ENCODE measurements at places on chromosomes 12 and 14.

DNA sequence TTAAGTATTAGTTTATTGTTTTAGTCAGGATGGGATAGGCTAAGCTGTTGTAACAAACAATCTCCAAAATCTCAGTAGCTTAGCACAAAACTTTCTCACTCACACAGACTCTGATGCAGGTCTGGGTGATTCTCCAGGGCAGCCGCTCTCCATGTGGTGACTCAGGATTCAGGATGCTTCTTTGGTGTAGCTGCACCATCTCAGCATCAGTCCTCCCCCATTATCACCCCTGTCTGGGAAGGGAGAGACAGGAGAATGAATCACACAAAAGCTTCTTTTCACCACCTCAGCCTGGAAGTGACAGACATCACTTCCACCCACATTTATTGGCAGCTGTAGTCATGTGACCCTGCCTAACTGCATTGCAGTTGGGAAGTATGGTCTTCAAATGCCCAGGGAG lies 142.3 kb downstream of the DICER1 start:
- no peak for DNase-seq

DNA sequence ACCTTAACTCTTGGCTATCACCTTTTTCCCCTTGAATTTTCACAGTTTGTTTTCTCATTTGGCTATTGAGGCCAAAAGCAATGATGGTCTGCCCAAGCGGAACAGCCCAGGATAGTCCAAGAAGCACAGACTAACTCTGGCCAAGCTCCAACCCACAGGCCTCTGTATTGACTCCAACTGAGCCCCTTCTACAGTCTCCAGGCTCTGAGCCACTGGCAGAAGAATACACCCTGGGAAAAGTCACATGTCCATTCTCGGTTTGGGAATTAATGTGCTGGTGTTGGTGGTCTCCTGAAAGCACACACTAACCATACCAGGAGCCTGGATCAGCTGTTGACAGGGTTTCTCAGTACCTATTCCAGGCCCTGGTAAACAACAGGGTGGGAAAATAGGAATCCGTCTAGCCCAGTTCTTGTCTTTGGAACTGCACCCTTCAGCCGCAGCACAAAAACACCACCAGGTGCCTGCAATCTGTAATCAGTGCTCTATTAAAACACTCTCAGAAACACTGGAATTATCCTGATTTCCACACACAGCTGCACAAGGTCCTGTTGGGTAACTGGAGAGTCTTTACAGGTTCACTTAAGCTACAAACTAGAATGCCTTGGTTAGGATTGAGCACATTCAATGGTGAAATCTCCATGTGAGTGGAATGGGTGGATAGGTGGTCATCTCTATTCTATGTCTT lies 63.6 kb downstream of the STXBP6 start:
- DNase-seq, result no peak

GRCh38 chr12:68043435-68043834 lies 54.2 kb downstream of the IFNG-AS1 start:
- no peak for DNase-seq

- DNase-seq, result no peak
Observed at GRCh38 chr14:80977221-80977620, 21.8 kb downstream of the TSHR start.

DNA sequence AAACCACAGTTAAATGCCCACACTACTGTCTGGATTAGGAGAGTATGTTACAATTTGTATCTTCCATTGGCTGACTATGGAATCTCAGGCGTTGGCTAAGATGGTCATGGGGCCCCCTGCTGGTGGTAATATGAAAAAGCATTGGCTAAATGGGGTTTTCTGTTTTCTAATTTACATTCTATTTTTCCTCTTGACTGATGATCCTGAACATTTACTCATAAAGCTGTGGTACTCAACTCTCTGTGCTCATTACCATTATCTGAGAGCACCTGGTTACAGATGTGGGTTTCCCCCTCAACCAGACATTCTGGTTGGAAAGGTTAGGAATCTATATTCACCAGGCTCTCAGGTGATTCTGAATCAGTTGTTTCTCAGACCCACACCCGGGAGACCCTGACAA lies 64.8 kb downstream of the WSCD2 start:
- DNase-seq, result no peak

- DNase-seq, result no peak
Observed at GRCh38 chr14:99603471-99604277, at the start of gene CCDC85C. Gene CCDC85C (minus strand): TSS chr14:99604207. CDS start chr14:99603959, 248 bp downstream.

DNA sequence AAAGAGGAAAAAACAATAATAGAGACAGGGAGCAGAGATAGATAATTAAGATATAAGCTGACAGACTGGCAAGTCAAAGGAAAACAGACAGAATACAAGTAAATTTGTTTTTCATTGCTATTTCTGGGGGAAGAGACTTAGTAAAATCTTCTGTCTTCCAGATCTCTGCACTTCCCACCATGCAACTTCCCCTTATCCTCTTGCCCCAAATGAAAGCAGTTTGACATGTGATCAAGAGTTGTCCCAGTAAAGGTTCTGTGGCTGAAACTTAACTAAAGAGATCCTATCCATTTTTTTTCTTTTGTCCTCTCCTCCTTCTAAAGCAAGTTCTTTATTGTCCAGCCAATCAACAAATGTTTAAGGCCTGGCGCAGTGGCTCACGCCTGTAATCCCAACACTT lies 1.5 kb upstream of the MLF2 start:
- no peak for DNase-seq

DNA sequence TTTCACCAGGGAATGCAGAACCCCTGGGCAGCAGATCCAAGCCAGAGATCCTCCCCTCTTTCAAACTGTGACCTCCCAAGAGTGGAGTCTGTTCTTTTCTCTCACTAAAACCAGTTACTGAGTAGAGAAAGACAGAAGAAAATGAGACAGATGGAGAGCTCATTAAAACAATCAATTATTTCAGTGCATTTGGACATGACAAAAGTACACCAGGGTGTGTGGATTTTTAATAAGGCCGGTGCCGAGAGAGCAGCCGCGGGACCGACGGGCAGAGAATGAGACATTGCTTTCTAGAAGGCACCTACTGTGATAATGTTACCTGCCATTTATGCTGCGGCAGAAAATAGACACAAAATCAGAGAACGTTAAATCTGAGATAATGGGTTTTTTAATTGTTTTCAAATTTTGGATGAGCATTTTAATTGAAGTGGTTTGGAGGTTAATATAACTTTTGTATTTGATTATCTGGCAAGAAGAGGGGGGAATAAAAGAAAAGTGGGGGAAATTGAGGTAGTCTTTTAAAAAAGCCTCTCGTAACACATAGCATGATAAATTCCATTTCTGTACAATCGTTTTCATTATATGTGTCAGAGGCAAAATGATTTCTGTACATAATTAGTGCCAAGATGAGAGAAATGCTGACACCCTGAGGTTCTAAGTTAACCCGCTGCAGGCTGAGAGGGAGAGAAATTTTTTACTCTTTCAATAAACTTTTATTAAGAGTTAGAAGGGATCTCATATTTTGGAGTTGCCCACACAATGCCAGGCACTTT lies 70.8 kb downstream of the HSPB8 start:
- DNase-seq, result no peak

DNA sequence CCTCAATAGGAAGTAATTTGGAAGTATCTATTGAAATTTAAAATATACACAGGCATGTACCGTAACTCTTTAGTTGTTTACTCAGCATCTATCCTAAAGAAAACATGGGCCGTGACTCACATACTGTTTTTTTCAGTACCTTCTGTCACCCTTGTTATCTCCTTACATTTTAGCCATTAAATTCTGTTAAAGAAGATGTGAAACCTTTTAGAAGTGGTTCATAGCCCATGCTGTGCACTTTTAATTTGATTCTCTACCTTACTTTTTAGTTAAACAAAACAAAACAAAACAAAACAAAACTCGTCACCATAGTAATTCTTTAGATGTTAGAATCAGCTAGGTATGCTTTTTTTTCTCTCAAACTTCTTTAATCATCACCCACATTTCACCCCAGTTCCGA lies 494.4 kb upstream of the RGS6 start:
- no peak for DNase-seq

GRCh38 chr14:61326146-61326545 lies 4.8 kb downstream of the PRKCH start:
- DNase-seq, result no peak

DNA sequence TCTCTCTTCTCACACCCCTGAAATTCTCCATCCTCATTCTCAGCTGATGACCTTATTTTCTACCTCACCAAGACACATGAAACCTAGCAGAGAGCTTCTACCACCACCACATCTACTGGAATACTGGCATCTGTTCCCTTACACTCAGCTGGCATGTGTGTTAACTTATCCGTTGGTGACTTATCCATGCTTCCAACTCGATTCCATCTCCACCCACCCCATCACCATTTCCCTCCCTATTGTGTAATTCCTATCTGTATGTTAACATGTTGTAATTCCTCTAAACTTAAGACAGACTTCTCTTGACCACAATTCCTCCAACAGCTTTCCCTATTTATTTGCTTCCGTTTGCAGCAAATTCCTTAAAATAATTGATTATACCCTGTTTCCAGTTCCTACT lies 15.4 kb downstream of the C1S start:
- no peak for DNase-seq

GRCh38 chr12:55874443-55874842 lies 31.7 kb upstream of the MMP19 start:
- DNase-seq, result no peak

- no peak for DNase-seq
Observed at GRCh38 chr14:105334383-105335230, 20.1 kb downstream of the PACS2 start.

DNA sequence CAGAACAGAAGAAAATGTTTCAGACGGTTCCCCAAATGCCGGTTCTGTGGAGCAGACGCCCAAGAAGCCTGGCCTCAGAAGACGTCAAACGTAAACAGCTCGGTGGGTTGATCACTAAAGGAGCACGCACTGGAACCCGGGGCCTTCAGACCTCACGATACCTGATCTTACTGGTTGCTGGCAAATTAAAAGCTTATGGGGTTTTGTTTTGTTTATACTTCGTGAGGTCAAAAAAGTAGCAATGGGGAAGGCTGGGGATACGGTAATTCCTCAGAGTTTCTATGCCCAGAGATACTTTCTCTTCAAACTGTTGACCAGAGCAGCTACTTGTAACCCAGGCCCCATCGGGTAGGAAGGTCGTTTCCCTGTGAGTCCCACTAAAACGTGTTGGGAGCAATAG lies 1.7 kb downstream of the CDKN1B start:
- no peak for DNase-seq

DNA sequence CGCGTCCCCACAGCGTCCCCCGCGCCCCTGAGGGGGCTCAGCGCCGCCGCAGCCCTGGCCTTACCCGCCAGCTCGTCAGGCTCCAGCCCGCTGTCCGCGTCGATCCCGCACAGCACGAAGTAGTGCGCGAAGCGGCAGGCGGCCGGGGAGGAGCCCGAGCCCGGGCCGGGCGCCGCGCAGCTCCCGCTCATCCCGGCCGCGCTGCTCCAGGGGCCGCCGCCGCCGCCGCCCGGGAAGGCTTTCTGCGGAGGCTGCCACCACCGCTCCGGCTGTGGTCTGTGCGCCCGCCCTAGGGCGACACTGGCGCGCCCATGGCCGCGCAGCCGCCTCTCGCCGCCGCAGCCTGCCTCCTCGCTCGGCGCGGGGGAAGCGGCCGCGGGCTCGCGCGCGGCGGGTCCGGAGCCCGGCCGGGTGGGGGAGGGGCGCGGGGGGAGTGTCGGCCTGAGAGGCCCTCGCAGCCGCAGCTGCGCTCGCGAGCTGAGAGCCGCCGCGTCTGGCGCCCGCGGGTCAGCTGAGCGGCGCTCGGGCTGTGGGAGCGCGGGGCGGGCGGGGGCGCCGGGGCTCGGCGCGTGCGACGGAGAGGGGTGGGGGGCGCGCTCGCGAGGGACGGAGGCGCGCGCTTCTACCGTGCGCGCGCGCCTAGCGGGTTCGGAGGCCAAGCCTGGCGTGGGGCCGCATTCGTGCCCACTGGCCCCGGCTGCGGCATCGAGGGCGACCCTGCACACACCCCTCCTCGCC lies at the start of gene DENND5B:
Gene DENND5B (minus strand): TSS at position 495 of the 738 bp plus-strand sequence. CDS start 304 bp downstream, at position 191.
- DNase-seq, result peak; percentile 73

- peak; percentile 74 for DNase-seq
Observed at GRCh38 chr12:55742719-55743405, at the start of gene GDF11. Gene GDF11 (plus strand): TSS chr12:55743122. CDS start chr12:55743317, 195 bp downstream.

DNA sequence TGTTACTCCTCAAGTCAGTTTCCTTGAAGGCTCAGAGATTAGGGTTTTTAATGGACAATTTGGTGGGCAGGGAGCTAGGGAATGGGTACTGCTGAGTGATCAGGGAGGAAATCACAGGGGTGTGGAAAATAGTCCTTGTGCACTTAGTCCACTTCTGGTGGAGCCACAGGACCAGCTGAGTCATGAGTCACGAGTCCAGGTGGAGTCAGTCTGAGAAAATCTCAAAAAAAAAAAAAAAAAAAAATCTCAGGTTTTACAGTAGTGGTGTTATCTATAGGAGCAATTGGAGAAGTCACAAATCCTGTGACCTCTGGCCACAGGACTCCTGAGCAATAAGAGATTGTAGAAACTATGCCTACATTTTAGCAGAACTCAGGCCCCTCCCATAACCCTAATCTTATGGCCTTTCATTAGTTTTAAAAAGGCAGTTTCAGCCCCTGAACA lies 28.2 kb upstream of the AMN1 start:
- DNase-seq, result no peak

GRCh38 chr12:49440035-49440434 lies 72.8 kb downstream of the SPATS2 start:
- DNase-seq, result no peak

DNA sequence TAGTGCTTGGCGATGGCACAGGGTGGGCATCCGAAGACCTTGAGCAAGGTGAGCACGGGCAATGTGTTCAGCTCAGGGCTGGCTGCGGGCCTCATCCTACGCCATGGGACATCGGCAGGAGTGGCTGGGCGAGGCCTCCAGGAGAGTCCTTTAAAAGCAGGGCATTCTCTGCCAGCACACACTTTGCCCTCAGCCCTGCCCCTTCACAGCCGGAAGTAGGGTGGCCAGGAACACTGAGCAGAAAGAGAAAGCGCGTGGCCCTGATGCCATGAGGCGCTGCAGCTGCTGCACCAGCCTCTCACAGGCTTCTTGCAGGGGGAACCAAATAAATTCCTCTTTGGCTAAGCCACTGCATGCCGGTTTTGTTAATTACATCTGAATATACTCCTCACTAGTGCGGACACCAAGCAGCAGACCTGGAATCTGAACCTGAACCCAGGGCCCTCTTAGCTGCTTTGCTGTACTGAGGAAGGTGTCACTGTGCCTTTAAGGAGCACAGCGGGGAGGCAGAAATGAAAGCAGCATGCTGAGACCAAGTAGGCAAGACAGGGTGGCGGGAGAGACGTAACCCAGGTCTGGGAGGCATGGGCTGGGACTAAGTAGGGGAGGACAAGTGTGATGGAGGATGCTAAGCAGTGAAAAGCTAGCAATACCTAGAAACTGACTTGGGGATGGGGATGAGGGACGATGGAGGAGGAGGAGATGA lies 155.2 kb downstream of the TTC7B start:
- DNase-seq, result peak; percentile 86

GRCh38 chr12:49496417-49497360 lies 42.1 kb upstream of the KCNH3 start:
- DNase-seq, result no peak

GRCh38 chr12:111056618-111057521 lies 136.5 kb upstream of the MYL2 start:
- no peak for DNase-seq

DNA sequence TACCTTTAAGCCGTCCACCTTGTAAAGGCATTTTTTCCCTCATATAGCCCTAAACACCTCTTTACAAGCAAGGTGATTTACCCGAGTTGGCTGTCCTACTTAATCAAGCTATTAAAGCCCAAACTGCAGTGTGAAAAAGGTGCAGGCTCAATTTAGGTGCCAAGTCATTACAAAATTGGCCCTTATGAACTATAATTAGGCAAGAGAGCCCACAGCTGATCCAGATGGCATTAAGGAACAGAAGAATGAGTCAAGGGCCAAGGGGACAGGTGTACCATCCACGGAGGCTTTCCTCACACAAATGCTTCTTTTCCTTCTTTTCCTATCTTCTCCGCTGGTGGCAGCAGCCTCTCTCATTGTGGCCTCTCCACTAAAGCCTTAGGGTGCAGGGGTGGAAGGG lies 90.5 kb downstream of the TTC8 start:
- no peak for DNase-seq
